ENCODE measurements at places on chromosomes 6 and 20.
A peak's percentile ranks its signal among the peaks of the same experiment; 100 is the strongest.

DNA sequence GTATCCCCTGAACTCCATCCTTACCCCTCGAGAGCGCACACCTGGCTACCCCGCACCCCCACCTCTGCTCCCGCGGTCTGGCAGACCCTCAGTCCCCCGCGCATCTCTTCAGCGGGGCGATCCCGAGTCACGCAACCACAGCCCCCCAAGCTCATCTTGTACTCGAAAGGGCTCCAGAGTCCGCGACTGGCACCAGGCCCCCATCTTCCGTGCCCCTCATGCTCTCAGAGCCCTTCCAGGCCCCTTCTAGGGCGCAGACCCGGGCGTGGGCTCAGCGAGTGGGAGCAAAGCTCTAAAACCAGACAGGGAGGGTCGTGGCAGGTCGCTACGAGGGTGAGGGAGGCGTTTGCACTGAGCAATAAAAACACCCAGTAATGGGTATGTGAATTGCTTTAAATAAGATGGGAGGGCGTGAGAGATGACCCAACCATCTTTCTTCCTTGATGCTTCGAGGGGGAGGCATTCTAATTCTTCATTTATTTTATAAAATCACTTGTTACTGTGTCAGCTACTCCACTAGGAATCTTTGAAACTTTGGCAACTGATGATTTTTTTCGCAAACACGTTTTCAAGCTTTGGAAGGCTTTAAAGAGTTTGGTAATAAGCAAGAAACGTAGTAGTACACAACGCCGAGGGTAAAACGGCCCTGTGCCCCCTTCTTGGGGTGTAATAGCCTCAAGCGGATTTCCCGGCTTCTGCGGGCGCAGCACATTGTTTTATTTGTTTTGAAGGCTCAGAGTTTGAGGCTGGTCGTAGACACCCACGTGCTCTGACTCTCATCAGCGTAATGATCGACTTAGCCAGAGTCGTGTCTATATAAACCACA lies 42.6 kb upstream of the SUPT3H start:
- peak; percentile 65 for DNase-seq

- no peak for DNase-seq
Measured at GRCh38 chr20:6113951-6114350, 8.9 kb downstream of the FERMT1 start.

DNA sequence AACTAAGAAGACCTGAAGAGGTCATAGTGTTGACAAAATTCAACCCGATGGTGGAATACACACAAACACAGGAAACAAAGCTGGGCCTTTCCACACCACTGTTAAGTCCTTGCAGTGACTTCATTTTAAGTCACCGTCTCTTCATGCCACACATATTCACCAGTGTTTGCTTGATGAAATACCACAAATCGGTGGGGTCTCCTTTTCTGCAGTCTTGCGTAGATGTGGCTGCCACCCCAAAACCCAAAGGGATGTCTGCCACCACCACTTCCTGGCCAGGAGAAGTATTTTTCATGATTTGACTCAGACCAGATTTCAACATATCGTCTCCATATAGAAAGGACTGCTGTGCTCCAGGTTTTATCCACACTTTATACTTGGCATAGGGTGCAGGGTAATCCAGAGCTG lies 11.0 kb upstream of the COL10A1 start:
- DNase-seq, result no peak

DNA sequence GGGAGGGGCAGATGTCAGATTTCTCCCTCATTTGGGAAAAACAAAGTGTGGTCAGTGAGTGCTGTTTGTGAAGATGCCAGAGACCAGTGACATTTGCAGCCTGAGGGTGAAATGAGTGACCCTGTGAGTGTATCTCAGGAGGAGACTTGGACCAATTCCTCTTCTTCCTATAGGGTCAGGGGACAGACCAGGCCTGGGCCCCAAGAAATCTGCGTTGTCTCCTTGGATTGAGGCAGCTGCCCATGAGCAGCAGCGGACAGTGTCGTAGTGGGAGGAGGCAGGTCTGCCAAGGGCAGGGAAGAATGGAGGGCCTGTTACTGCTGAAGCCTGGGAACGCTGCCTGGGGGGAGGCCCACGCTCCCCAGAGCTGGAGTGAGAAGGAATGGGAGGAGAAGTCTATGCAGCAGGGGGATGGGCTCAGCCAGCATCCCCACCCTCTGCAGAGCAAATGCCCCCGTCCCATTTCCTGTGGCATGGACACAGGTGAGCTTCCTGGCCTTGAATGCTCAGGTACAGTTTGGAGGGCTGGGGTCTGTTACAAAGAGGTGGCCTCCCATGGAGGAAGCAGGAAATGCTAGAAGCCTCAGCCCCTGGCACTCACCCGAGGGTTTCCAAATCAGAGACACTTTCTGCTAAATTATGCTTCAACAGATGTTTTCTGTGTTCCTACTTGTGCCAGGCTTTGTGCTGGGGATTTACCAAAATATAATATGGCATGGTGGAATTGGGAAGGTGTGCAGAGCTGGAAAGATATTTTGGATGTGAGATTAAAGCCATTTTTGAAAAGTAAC lies 29.8 kb downstream of the DAAM2 start:
- DNase-seq, result no peak

DNA sequence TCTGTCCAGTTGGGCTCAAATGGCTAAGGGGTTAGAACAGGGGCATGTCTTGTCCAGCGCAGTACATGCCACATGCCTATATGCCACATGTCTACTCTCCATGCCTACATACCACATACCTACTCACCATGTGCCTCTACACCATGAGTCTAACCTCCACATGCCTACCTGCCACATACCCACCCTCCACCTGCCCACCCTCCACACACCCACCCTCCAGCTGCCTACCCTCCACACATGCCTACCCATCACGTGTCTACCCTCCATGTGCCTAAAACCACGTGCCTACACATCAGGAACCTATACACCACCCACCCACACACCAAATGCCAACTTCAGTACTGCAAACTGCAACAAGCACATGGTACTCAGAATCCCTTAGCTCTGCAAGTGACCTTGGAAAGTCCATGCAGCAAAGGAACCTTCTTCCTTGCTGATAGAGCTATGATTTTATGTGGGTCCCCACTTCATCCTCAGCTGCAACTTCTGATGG lies 113.0 kb upstream of the CST7 start:
- DNase-seq, result no peak

- DNase-seq, result no peak
Measured at GRCh38 chr6:84441456-84441855, 214.0 kb upstream of the CEP162 start.

DNA sequence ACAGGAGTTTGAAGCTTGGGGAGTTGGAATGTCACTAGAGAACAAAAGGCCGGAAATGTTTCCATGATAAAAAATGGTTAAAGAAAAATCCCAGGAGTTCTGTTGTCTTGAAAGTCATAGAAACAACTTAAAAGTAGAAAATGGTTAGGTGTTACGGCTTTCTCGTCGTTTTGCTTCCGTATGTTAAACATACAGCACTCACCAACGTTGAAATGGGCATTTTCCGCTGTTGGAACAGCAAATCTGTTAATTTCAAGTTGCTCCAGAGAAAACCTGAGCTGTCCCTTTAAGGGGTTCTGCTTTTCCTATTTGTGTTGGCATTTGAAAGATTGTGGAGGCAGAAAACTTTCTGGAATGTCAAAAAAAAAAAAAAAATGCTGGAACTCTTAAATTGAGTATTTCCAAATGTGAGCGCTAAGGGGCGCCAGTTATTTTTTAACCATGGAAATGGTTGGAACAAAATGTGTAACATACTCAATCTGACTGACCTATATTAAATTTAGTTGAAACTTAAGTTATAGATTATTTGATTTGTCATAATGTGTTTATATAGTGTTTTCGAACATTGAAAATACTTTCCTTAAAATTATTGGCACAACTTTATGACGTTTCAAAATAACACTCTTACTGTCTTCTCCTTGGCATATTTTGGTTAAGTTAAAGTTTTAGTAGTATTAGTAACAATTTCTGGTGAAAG lies 2.2 kb downstream of the QKI start:
- peak; percentile 25 for DNase-seq

- no peak for DNase-seq
Measured at GRCh38 chr6:14178083-14178445, 60.5 kb downstream of the CD83 start.

GRCh38 chr6:1609041-1609647 lies 571 bp upstream of the FOXC1 start:
- no peak for DNase-seq

GRCh38 chr6:155412335-155412734 lies 43.3 kb downstream of the NOX3 start:
- no peak for DNase-seq

GRCh38 chr6:28117386-28118050 lies 6.9 kb upstream of the ZSCAN16 start:
- DNase-seq, result no peak

- peak; percentile 25 for DNase-seq
Measured at GRCh38 chr20:31605902-31606803, 1.1 kb downstream of the ID1 start.

GRCh38 chr6:168996356-168996625 lies 257.4 kb downstream of the THBS2 start:
- no peak for DNase-seq

GRCh38 chr20:40938020-40938419 lies 90.6 kb upstream of the TOP1 start:
- no peak for DNase-seq

DNA sequence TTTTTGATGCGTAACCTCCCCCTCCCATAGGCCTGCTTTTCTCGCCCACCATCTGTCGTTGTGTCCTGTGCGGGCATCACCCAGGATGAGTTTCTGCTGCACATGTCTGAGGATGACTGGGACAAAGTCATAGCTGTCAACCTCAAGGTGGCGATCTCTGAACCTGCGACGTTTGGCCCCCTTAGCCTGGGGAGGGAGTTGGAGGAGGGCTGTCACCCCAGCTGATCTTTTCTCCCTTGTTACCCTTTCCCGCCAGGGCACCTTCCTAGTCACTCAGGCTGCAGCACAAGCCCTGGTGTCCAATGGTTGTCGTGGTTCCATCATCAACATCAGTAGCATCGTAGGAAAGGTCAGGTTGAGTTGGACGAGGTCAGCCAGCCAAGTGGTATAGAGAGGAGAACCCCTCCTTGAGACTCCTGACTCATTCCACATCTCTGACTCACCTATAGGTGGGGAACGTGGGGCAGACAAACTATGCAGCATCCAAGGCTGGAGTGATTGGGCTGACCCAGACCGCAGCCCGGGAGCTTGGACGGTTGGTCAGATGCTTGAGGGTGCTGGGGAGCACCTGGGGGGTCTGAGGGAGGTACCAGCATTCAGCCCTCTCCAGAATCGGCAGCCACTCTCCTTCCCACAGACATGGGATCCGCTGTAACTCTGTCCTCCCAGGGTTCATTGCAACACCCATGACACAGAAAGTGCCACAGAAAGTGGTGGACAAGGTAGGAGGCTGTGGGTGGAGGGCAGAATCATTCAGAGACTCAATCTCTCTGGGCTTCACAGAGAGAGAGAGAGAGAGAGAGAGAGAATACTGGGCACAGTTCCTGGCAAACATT lies 954 bp downstream of the HSD17B8 start:
- peak; percentile 50 for DNase-seq

- no peak for DNase-seq
Measured at GRCh38 chr6:153800580-153801188, 238.4 kb upstream of the OPRM1 start.

GRCh38 chr20:16444057-16444777 lies 129.0 kb downstream of the KIF16B start:
- no peak for DNase-seq

- DNase-seq, result no peak
Measured at GRCh38 chr6:6248651-6249050, 71.8 kb downstream of the F13A1 start.

DNA sequence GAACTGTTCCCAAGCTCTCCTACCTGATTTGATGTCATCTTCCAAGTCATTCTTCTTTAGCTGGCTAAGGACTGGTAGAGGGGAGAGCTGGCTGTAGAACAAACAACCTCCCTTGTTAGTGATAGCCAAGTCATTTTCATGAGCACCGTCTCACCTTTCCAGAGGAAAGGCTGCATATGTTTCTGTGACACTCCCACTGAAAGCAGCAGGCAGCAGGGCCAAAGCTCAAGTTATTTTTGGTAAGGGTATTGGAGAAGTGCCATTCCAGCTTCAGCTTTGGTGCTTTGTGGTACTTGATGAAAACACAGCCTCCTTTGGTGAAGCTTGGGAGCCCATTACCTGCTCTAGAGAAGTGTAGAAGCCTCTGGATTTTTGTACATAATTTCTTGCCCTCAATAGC lies 5.4 kb upstream of the DOK5 start:
- no peak for DNase-seq

All from stimulated activated CD4-positive, alpha-beta T cell treated with anti-CD3 and anti-CD28 coated beads, Interleukin-2, amount 100 ng/mL, for 24 hours (primary cell).